ENCODE measurements at places on chromosomes 16 and 17.

DNA sequence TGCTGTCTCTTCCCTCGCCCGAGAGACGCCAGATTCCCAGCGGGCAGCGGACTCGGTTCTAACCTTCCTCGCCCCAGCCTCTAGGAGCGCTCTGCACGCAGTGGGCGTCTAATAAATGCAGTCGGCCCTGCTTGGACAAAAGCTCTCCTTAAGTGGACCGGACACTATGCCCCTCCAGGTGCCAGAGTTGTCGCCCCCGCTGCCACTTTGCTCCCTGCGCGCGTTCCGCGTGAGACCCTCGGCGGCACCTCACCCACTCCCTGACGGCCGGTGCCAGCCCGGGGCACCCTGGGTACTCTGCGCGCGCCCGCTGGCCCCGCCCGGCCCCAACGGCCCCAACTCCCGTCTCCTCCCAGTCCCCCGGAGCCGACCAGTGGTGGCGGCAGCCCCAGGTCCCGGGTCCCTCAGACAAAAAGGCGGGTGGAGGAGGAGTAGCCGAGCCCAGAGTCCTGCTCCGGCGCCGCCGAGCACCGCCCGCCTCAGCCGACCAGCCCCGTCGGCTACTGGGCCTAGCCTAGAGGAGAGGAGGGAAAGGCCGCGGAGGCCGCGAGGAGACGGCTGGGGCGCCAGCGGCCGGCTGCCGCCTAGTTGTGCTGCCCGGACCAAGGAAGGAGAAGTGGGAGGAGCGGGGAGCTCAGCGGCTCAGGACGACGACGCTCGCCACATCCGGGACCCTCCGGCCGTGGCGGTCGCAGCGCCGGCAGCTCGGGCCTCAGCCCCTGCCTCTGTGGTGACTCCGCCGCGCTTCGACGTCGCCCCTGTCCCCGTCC lies 123.0 kb downstream of the GOSR1 start:
- DNase-seq = peak; percentile 47

- DNase-seq = no peak
Measured at GRCh38 chr17:79819085-79819484, 20.2 kb downstream of the CBX4 start.

DNA sequence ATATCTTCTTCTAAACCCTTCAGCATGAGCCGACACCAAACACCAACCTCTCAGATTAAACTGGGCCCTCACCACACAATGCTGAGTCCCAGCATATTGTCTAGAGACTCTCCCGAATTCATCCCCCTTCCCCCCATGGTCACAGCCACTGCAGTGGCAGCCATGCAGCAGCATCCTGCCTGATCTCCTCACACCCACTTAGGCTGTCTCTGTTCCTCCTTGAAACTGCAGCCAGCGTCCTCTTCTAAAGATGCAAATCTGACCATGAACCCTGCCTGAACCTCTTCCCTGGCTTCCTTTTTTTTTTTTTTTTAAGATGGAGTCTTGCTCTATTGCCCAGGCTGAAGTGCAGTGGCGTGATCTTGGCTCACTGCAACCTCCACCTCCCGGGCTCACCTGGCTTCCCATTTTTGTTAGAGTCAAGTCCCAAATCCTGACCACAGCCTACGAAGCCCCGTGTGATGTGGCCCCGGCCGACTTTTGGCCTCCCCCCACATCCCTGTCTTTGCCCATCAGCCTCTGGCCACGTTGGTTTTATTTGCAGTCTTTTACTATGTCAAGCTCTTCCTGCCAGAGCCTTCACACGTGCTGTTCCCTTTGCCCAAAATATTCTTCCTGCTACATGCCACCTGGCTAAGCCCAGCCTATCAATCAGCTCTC lies 2.8 kb downstream of the FA2H start:
- no peak for DNase-seq

- DNase-seq = no peak
Measured at GRCh38 chr17:35254107-35254773, 11.4 kb downstream of the SLFN5 start.

GRCh38 chr17:69227541-69227940 lies 1.1 kb downstream of the ABCA10 start:
- no peak for DNase-seq

DNA sequence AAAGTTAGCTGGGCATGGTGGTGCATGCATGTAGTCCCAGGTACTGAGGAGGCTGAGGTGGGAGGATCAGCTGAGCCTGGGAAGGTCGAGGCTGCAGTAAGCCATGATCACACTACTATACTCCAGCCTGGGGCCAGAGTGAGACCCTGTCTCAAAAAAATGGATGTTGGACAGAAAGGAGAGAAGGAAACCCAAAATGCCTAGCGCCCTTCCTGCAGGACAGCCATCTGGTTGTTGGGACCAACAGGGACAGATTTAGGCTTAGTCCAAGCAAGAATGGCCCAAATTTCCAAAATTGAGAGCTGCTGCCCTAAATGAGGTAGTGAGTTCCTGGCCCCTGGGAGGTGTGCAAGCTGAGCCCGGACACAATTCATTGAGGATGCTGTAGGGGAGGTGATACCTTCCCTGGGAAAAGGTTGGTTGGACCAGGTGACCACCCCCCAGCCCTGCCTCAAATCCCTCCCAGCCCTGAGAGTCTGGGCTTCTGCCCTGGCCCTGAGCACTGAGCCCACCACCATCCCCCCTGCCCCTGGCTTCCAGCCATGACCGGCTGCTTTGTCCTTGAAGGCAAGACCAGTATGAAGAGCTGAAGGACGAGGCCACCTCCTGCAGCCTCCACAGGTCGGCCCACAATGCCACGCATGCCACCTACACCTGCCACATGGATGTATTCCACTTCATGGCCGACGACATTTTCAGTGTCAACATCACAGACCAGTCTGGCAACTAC lies 35.1 kb downstream of the IL21R start:
- no peak for DNase-seq

DNA sequence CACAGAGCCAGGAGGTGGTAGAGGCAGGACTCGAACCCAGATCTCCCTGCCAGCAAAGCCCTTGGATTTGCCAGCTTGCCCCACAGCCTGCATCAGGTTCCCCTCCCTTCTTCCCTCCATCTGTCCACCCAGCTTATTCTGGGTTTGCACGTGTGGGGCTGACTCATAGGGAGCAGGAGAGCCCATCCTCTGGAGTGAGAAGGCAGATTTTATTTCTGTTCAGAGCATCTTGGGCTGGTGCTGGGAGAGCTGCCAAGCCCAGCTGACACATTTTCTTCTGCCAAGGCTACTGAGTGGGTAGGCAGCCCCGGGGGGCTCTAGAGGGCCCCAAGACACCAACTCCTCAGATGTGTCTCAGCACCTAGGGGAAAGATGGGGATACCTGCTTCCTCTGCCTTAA lies 106.3 kb upstream of the CRHR1 start:
- DNase-seq = no peak

- DNase-seq = no peak
Measured at GRCh38 chr17:17227608-17228520, 9.1 kb downstream of the FLCN start.

DNA sequence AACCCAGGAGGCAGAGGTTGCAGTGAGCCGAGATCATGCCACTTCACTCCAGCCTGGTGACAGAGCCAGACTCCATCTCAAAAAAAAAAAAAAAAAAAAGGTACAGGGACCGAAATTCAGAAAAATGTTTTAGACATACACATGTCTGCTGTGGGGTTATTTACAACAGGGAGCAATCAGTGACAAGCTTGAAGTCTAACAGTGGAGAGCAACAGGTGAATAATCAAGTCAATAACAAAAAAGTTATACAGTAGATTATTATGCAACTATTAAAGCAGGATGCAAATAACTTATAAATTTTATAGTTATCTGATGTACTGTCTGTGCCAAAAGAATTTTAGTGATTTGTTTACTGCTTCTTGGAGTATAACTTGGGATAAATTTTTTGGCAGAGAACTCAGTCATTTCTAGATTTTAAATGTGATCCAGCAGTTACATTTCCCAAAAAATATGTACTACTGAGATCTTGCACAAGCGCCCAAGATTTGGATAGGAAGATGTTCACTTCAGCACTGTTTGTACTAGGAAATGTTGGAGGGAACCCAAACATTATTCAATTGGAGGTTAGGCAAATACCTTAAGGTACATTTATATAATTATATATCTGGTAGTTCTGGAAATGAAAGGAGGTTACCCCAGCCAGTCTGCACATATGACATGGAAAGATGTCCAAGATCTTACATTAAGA lies 34.1 kb downstream of the EEF2K start:
- no peak for DNase-seq

GRCh38 chr17:71171270-71171669 lies 949.5 kb upstream of the SOX9 start:
- no peak for DNase-seq

DNA sequence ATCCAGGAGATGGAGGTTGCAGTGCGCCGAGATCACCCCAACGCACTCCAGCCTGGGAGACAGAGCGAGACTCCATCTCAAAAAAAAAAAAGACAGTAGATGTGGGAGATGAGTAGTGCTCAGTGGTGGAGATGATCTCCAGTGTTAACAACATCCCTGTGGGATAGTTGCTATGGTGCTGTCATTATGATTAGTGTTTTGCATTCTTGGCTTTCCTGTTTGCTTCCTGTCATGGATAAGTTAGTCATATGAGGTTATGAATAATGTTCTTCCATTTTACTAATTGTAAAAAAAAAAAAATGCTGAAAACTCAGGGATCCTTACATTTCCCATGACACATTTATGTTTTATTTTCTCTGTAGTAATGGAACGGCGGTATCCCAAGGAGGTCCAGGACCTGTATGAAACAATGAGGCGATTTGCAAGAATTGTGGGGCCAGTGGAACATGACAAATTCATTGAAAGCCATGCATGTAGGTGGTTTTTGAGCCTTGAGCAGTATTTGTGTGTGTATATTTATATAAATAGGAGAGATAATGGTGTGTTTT lies 24.5 kb upstream of the DUSP14 start:
- DNase-seq = no peak

DNA sequence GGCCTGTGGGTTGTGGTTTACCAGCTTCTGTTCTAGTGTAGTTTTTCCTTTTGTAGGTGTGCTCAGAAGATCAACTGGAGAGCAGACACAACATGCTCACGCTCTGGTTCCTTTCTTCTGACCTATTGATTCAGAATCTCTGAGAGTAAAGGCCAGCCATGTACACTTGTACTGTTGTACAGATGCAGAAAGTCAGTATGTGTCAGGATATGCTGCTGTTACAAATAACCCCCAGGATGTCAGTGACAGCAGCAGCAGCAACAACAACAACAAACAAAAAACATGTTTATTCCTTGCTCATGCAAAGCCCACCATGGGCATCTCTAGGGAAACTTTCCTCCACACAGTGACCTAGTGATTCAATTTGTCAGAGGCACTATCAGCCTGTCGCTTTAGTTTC lies 154.8 kb upstream of the RBFOX1 start:
- no peak for DNase-seq

DNA sequence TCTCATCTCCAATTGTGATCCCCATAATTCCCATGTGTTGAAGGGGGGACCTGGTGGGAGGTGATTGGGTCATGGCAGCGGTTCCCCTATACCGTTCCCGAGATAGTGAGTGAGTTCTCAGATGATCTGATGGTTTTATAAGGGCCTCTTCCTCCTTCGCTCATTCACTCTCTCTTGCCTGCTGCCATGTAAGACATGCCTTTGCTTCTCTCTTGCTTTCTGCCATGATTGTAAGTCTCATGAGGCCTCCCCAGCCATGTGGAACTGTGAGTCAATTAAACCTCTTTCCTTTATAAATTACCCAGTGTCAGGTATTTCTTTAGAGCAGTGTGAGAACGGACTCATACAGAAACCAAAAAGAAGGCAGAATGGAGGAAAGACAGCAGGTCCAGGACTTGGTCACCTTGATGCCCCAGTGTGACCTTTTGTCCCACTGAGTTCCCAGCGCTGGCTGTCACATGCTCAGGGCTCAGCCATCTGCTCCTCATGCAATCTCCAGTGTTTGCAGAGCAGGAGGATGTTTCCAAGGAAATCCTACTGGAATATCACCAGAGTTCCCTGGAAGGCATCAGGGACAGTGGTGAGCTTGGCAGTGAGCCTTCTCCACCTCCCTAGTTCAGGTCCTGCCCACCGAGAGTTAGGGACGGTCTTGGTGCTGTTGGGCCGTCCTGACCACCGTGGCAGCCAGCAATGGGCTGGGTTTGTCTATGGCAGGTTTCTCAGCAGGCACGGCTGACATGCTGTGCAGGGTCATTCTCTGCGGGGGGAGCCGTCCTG lies 96.7 kb downstream of the SEC14L1 start:
- DNase-seq = no peak

DNA sequence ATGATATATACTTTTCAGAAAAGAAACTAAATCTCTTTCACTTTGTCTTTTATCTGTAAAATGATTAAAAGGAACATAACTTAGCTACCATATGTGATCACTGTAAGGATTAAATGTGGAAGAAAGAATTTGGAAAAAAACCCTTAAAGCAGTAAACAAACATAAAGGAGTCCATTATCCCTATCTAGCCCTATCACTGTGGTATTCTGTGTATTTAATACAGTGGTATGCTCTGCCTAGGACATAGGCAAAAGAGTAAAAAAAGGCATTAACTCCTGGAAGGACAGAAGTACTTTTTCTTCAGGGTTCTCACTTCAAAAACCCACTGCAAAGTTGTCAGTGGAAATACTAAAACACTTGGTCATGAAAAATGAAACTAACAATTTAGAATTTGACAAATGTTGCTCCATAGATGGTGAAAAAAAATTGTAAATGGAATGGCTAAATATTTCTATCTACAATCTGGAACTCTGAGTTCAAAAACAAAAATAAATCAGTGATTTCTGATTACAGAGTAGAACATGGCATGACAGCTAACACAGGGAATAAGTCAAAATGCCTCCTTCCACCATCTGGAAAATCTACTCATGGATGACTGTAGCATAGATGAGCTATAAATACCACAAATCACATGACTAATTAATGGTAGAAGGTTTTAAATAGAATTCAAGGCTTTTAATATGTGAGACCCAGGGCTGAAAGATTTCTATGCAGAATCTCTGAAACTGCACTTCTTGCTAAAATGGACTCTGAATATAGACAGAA lies 140.1 kb downstream of the ITFG1 start:
- DNase-seq = no peak

GRCh38 chr17:2266045-2266864 lies 37.3 kb downstream of the SMG6 start:
- DNase-seq = no peak

- no peak for DNase-seq
Measured at GRCh38 chr17:74431568-74432423, at the start of gene GPRC5C. Gene GPRC5C (plus strand): TSS chr17:74432088. CDS start chr17:74439777, 7,689 bp downstream.

GRCh38 chr17:60325730-60326524 lies 66.0 kb downstream of the USP32 start:
- DNase-seq = no peak

GRCh38 chr16:22120440-22120839 lies 28.1 kb downstream of the VWA3A start:
- no peak for DNase-seq

Measured in NCI-H1048 (cell line).